ENCODE measurements at places on chromosomes 5 and 9.

GRCh38 chr9:121550569-121551512, 51.2 kb upstream of the GGTA1 start:
- DNase-seq: peak; percentile 62

- DNase-seq: no peak
Measured at GRCh38 chr5:130002183-130002582, 97.9 kb downstream of the CHSY3 start.

- DNase-seq: no peak
Measured at GRCh38 chr5:89350684-89351083, 467.7 kb upstream of the MEF2C start.

DNA sequence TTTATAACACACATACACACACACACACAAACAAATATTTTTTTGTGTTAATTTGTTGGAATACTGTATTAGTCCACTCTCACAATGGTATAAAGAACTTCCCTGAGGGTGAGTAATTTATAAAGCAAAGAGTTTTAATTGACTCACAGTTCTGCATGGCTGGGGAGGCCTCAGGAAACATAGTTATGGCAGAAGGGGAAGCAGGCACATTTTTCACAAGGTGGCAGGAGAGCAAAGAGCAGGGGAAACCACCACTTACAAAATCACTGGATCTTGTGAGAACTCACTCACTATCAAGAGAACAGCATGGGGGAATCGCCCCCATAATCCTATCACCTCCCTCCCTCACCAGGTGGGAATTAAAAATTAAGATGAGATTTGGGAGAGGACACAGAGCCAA, 205.4 kb upstream of the PTPRD start:
- no peak for DNase-seq

Measured in stimulated activated CD8-positive, alpha-beta memory T cell treated with anti-CD3 and anti-CD28 coated beads, Interleukin-2, amount 100 ng/mL, for 48 hours (primary cell).